ENCODE measurements at places on chromosomes 2 and 18.

GRCh38 chr2:180778291-180778690 is 202.1 kb upstream of the UBE2E3 start:
- no peak for DNase-seq

GRCh38 chr2:125408874-125409538 is 1247.0 kb upstream of the GYPC start:
- DNase-seq: no peak

- no peak for DNase-seq
These were observed 16.4 kb upstream of the ZNF385B start for GRCh38 chr2:179877601-179878364.

DNA sequence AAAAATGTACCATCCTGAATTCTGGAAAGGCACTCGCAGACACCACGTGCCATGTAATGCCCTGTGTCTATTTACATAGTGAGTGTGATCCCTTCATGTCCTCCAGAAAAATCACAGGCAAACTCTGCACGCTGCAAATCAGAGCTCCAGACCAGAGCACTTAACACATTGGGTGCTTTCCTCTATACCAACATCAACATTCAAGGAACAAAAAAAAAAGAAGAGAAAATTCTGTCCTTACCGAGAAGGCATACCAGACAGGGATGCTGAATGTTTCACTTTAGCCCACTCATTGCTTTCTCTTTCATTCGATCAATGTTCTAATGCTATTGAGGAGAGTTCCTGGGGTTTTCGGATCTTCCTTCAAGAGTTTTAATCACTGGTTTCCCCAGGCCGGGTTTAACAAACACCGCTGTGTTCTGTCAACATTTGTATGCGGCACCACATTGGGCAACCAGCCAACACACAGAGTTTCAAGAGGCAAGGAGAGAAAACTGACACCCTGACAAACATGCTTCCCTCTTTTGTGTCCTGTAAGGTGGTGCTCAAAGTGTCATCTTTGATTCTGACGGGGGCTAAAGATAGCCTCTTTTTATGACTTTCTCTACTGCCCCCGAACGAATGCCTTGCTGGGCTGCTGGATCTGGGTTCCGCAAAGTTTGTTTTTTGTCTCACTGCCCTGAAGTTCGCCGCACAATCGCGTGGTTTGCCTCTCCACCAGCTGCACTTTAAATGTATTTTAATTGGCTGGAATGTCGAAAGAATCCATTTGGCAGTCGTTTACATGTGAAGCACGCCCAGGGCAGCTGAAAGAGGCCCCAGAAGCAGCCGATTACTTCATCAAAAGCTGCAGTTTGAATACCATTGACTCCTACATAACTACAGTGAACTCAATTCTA is 106.4 kb upstream of the NCKAP5 start:
- DNase-seq: no peak

DNA sequence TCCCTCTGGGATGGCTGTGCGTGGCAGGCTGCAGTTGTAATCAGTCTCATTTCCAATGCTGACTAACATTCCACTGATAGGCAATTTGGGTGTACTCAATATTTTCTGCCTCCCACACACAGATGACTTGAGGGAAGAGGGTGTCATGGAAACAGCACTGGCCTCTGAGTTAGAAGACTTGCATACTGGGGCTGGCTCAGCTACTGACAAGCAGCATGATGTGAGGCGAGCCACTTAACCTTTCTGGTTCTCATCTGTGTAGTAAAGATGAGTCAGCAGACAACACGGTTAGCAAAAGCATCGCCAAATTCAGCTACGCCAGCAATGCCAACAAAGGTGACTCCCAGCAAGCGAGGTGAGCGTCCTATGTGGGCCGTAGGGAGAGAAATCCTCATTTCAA is 73.5 kb downstream of the COLEC12 start:
- DNase-seq: no peak

Measured in activated CD4-positive, alpha-beta memory T cell treated with anti-CD3 and anti-CD28 coated beads, Interleukin-2, amount 10 ng/mL, durations not matched to agents 7 days and 5 days (primary cell).